Central memory CD8-positive, alpha-beta T cell (primary cell): ENCODE measurements at places on chromosomes 2 and 18.

- DNase-seq, result no peak
Observed at GRCh38 chr18:31595121-31595771, 3.6 kb downstream of the TTR start.

DNA sequence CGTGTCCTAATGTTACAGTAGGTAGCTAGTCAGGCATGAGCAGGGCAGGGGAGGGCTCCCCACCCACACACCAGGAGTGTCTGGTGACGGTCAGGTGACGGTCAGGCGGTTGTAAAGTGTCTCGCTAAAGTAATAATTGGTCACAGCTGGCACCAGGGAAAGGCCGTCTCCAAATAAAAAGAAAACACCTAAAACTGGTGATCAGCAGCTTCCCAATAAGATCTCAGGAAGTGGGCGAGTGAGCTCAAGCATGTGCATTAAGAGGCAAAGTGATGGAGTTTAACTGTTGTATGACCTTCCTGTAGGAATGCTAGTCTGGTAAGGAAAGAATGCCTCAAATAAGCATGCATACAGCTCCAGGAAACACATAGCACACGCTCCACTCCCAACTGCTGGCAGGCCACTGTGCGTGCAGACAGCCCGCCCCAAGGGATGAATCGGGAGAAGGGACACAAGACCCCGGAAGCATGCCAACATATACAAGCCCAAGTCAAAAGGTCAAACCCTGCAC is 177.1 kb downstream of the RNF144A start:
- no peak for DNase-seq

- DNase-seq, result no peak
Observed at GRCh38 chr2:219595256-219595655, 2.4 kb upstream of the STK11IP start.

GRCh38 chr18:7830468-7830867 is 263.4 kb downstream of the PTPRM start:
- no peak for DNase-seq

DNA sequence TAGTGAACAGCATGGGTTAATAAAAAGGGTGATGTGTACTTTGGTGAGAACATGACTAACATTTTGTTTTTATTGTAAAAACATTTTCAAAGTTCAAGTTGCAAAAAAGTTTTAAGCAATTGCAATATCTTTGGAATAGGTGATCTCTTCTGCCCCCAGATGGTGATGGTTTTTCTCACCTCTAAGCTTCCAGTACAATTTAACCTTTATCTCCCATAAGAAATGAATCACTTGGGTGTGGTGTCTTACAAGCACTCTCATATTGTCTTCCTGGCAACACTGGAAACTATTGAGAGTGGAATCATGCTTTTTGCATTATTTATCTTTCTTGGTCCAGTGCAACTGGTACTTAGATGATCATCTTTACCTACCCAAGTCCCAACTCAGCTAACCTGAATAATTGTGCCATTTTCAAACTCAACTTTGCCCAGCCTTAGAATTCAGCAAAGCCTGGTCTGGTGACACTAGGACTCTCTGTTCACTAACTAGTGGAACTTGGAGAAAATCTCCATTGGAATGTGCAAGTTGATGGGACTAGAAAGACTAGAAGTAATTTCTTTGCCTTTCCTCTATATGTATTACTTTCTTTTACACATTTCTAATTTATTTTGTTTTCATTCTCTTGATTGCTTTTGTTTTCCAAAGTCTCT is 964.7 kb upstream of the ZEB2 start:
- DNase-seq, result no peak

DNA sequence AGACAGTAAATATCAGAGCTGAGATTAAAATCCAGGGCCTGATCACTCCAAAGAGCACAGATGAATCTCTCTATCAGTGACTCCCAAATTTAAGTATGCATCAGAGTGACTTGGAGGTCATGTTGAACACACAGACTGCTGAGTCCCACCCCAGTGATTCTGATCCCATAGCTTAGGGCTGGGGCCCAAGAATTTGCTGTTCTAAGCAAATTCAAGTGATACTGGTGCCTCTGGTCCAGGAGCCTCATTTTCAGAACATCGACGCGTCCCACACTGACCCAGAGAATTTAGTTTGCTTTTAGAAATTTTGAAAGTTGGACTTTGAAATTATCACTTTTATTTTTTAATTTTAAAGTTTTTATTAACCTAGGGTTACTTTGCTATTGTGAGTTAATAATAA is 72.7 kb upstream of the NETO1 start:
- no peak for DNase-seq

DNA sequence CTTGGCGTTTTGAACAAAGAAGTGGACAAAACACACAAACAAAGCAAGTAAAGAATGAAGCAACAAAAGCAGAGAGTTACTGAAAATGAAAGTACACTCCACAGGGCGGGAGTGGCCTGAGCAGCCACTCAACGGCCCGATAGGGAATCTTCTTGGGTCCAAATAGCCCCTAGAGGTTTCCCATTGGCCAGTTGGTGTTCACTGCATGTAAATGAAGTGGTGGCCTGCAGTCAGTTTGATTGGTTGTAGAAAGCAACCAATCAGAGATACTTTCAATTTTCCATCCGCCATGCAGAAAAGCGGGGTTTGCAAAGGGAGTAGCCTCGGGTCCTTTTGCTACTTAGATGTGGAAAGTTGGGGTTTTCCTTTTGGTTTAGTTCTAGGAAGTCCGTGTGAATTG is 31.6 kb downstream of the CYBRD1 start:
- DNase-seq, result no peak

GRCh38 chr2:120395221-120396012 is 49.5 kb downstream of the INHBB start:
- DNase-seq, result no peak

DNA sequence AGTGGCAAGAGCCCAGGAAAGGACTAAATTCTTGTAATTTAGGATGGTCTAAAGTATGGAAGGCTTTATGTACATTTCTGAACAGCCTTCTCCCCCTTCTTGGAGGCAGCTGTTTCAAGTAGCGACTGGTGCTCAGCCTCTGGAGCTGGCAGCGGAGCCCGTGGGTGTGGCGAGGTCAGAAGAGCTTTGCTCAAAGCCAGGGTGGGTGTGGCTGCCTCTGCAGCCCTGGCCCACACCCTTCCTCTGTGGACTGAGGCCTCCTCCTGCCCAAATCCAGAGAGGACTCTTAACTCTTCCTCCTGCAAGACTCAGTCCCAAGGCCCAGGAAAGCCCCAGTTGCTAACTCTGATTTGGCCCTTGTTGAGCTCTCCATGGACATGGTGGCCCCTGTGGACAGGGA is 202.1 kb upstream of the REV1 start:
- no peak for DNase-seq

DNA sequence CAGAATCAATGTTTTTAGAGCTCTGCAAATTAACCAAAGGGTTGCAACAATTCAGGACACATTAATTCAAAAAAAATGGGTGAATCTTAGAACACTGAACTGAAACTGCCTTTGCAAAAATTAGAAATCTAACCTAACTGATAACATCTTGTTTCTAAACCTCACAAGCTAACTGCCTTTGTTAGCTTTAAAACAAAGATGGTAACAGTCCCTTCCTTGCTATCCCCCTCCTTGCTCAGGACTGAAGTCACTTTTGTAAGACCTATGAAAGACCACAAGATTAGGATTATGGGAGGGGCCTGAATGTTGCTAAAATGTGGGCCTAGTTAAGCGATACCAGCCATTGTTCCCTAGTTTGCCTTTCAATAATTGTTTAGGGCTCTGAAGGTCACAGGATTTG is 44.9 kb upstream of the LONRF2 start:
- DNase-seq, result no peak

GRCh38 chr2:30157616-30158015 is 10.8 kb downstream of the YPEL5 start:
- DNase-seq, result no peak

DNA sequence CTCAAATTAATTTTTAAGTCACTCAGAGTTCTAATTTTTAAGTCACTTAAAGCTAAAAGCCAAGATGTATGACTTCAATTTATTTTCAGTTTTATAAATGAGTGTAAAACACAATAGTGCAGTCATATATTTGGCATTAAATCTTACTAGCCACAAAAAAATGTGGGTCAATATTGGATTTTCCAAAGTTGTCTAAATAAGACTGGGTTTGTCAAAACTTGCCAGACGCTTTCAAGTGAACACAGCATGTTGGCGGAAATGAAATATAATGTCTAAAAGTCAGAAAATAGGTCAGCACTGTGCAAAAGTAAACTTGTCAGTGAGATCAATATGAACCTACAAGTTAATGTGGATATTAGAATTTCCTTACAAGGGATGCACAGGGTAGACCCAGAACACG is 128.9 kb downstream of the FIGN start:
- no peak for DNase-seq

- no peak for DNase-seq
Observed at GRCh38 chr18:26342646-26343045, 116.4 kb downstream of the TAF4B start.

DNA sequence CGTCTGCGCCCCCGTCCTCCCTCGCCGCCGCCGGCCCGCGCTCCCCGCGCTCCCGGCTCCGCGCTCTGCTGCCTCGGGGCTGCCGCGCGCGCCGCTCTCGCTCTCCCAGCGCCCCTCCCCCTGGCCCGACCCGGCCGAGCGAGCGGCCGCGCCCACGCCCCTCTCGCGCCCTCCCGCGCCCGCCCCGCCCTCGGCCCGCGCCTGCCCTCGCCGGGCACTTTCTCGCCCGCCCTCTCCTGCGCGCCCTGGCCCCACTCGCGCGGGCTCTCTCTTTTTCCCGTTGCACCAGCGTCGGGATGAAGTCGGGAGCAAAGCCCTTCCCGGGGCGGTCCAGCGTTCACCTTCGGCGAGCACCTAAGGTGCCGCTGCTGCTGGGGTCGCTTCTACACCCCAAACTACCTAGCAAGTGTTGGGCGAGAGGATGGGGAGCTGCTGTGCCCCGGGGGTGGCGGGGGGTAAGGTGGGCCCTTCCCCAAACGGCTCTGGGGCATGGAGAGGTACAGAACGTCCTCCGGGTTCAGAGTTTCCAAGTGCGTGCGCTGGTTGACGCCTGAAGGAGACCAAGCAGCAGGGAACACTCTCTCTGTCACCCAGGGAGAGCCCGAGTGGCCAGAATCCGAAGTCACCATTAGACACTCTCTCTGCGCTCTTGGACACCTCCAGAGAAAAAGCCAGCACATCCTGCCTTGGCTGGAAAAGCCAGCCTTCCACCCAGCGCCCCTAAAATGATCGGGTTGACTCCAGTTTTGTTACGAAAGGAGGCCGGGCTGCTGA is at the start of gene COLEC12:
Gene COLEC12 (minus strand): TSS at position 70 of the 774 bp plus-strand sequence. CDS start 187 bp downstream, outside the sequence.
- DNase-seq, result no peak

- peak; percentile 85 for DNase-seq
Observed at GRCh38 chr2:68751397-68752339, 17.1 kb downstream of the ARHGAP25 start.

DNA sequence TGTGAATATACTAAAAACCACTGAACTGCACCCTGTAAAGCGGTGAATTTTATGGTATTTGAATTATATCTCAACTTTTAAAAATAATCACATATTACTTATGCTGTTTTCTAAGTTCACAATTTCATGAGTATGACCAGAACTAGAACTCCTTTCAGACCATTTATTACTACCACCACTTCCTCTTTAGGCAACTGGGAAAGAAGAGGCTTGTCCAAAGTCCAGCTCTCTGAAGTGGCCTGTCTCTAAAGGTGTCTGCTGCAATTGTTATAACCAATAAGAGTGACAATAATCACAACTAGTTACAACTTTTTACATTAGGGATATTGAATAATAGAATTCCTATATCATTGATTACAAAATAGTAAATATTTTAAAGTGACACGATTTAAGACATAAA is 267.9 kb upstream of the PIK3C3 start:
- DNase-seq, result no peak

GRCh38 chr2:7206111-7206810 is 289.0 kb downstream of the RNF144A start:
- DNase-seq, result no peak

- no peak for DNase-seq
Observed at GRCh38 chr2:206217743-206218142, 56.7 kb upstream of the ZDBF2 start.

- DNase-seq, result no peak
Observed at GRCh38 chr18:8615397-8616027, 6.3 kb downstream of the RAB12 start.

GRCh38 chr18:70072678-70073077 is 125.0 kb upstream of the CD226 start:
- DNase-seq, result no peak

- DNase-seq, result no peak
Observed at GRCh38 chr18:38695559-38696280, 1130.1 kb upstream of the CELF4 start.

DNA sequence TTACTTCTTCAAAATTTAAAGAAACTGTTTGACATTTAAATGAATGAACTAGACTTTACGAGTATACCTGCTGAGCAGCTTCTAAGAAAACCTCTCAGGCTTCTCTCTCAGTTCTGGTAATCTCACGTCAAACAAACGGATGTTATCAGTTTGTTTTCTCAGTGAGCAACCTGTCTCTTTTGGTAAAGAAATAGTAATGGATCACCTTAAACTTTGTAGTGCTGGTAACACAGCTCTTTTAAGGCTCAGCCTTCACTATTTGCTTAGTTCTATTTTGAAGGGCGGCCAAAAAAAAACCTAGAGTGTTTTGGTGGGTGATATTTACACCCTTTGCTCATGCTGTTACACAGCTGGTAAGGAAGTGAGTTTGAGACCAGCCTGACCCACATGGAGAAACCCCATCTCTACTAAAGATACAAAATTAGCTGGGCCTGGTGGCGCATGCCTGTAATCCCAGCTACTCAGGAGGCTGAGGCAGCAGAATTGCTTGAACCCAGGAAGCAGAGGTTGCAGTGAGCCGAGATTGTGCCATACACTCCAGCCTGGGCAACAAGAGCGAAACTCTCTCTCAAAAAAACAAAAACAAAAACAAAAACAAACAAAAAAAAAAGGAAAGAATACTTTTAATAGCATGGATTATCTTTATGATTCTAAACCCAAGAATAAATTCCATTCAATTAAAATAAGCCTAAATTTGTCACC is 15.9 kb downstream of the FN1 start:
- DNase-seq, result no peak

DNA sequence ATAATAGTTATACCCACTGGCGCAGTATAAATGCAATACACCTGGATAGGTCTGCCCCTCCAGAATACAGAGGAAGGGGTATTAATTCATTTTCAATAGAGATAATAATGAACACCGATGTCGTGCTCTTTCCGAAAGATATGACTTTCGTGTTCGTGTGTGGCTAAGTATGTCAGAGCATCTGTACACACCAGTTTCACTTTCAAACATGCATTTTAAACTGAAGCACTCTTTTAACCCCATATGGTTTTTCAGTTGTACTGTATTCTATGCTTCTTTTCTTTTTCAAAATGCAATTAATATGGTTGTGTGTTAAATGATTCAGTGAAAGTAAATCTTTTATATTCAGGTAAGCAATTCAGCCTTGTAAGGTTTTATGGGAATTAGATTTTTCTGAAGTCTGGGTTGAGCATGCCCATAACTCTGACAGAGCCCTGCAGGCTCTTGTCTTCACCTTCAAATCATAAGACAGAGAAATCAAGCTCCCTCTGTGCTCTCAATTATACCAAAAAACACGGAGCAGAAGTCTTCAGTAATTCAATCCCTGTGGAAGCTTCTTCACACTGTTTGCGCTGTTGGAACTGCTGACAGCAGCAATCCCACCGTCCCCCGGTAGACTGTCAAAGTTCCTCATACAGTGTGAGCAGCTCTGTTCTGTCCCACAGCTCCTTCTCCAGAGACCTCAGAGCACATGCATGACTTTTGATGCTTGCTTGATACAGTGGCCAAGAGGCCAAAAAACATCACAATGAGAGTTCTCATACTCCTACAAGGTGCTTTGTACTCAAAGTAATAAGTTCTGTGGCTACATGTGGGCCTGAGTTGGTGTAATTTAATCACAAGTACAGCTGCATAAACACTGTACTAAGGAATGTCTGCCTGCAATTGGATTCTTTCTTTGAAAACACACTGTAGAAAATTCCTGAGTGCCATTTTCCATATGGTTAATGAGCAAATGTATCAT is 186.8 kb downstream of the ZNF521 start:
- no peak for DNase-seq
